ENCODE measurements at places on chromosomes 1 and 21. TPM values are rescaled to one million over a fixed set of nuclear protein-coding genes. Genes with fewer than 3 reads are reported as not detected.

Gene DNASE2B
- not detected for total RNA-seq

Gene TEX38
- not detected for total RNA-seq

Gene GCLM
- 19.5 TPM for total RNA-seq

Gene IRF6
- total RNA-seq: 56.4 TPM

Gene HPCAL4
- 0.79 TPM for total RNA-seq

Gene SPRR2A
- total RNA-seq: not detected

Gene OR10J1
- not detected for total RNA-seq

GRCh38 chr1:5938101-5938646, 54.1 kb downstream of the NPHP4 start:
- DNase-seq: no peak

- DNase-seq: no peak
Observed at GRCh38 chr1:44237721-44238457, 24.6 kb downstream of the DMAP1 start.

GRCh38 chr1:11461531-11462137, 17.3 kb upstream of the DISP3 start:
- no peak for DNase-seq

- no peak for DNase-seq
Observed at GRCh38 chr1:86648255-86648654, 56.1 kb upstream of the SH3GLB1 start.

DNA sequence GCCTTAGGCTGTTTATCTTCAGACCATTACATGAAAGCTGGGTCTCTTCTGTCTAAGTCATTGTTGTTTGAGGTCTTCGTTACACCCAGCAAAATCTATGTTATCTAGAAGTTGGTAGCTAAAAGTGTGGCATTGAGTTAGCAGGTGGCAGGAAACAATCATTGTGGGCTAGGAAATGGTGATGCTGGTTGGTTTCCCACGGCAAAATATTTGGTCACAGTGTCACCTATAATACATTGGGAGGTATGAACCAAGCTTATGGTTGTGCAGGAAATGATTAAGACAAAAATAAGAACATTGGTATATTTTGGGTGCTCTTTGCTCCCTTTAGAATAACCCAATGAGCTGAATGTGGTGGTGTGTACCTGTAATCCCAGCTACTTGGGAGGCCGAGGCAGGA, 169.7 kb downstream of the TRIM33 start:
- DNase-seq: no peak

- no peak for DNase-seq
Observed at GRCh38 chr1:208850442-208850841, 606.3 kb upstream of the PLXNA2 start.

GRCh38 chr1:31064718-31065309, 703 bp downstream of the PUM1 start:
- DNase-seq: no peak

- DNase-seq: no peak
Observed at GRCh38 chr21:44054710-44055109, 42.6 kb downstream of the TRAPPC10 start.

- DNase-seq: no peak
Observed at GRCh38 chr1:206074839-206075238, 21.9 kb downstream of the RHEX start.

DNA sequence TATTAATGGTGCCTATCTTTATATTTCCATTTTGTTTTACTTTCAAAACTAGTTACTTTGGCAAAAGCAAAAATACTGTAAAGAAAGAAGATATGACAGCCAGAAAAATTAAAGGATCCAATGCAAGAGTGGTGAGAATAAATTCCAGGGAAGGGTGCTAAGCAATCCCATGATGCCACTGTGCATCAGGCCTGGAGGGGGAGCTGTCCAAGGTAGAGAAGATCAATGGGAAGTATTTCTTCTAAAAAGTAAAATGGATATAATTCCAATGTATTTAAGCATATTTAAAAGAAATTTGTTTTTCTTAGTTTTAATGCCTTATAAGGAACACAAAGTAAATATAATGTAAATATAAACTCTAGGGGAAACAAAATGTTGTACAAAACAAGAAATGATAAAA, 1382.2 kb upstream of the B3GALT2 start:
- no peak for DNase-seq

GRCh38 chr1:171801487-171801891, 20.0 kb downstream of the METTL13 start:
- no peak for DNase-seq

- DNase-seq: no peak
Observed at GRCh38 chr1:151371370-151372057, 991 bp downstream of the SELENBP1 start.

GRCh38 chr1:93531193-93531592, 83.3 kb downstream of the FNBP1L start:
- DNase-seq: no peak

DNA sequence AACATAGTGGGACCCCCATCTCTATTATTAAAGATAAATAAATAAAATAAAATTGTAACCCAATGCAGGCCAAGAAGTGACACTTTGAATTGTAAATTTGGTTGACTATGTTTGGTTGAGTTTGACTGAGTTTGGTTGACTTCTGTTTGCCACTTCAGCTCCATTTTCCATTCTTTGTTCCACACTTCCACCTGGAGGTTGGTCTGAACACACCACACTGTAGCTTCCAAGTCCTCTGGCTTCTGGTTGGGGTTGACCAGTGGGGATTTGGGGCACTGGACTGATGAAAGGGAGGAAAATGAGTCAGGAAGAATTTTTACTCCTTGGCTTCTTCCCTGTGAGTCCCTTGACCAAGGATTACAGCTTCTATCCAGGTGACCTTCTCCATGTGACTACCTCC, 40.6 kb upstream of the DIPK1A start:
- no peak for DNase-seq

- no peak for DNase-seq
Observed at GRCh38 chr1:61626816-61627215, 98.1 kb downstream of the TM2D1 start.

- DNase-seq: no peak
Observed at GRCh38 chr1:166167572-166167925, 748 bp upstream of the FAM78B start.

GRCh38 chr1:43123031-43123430, 49.1 kb downstream of the EBNA1BP2 start:
- no peak for DNase-seq

DNA sequence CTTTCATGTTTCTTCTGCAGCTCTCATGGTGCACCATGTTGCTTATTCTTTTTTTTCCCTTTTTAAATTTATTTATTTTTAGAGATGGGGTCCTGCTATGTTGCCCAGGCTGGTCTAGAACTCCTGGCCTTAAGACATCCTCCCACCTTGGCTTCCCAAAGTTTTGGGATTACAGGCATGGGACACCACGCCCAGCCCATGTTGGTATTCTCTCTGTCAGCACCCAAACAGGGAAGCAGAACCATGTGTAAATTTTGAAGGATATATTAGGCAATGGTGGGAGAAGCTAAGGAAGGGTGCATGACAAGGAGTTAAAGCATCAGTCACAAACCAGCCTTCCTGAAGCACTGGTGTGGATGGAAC, 39.6 kb upstream of the ENAH start:
- DNase-seq: no peak

- DNase-seq: no peak
Observed at GRCh38 chr1:100735244-100735643, 15.7 kb downstream of the VCAM1 start.

- DNase-seq: no peak
Observed at GRCh38 chr21:26179501-26179900, 8.9 kb upstream of the APP start.
